ENCODE measurements at places on chromosomes 13 and 19.

DNA sequence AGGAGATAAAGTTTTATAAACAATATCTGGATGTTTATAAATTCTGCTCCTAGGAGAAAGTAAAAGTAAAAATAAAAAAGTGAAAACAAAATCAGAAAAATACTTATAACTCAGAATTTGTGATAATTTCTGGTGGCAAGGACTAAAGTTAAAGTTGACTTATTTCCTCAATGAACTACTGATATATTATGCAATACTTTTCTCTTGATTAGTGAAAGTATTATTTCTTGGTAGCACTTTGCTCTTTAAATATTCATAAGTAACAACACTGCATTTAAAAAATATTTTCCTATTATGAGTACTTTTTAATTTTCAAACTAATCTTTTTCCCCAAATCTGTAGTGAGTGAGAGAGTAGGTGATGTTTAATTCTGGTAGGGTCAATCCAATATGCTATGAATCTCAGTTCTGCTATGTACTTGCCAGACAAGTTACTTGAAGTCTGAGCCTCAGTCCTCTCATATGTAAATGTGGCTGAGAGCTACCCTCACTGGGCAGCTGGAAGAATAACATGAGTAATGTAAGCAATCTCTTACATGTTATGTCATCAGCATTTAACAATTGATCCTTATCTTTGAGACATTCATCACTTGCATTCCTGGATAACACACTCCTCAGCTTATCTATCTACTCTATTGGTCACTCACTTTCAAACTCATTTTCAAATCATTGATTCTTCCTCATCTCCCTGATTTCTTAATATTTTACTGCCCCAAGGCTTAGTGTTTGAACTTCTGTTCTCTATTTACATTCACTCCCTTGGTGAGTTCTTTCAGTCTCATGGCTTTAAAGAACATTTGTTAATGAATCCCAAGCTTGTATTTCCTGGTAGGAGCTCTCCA, 239.0 kb downstream of the RGCC start:
- no peak for DNase-seq

- peak; percentile 71 for DNase-seq
These were observed 41.7 kb upstream of the CEACAM20 start for GRCh38 chr19:44570984-44571684.

DNA sequence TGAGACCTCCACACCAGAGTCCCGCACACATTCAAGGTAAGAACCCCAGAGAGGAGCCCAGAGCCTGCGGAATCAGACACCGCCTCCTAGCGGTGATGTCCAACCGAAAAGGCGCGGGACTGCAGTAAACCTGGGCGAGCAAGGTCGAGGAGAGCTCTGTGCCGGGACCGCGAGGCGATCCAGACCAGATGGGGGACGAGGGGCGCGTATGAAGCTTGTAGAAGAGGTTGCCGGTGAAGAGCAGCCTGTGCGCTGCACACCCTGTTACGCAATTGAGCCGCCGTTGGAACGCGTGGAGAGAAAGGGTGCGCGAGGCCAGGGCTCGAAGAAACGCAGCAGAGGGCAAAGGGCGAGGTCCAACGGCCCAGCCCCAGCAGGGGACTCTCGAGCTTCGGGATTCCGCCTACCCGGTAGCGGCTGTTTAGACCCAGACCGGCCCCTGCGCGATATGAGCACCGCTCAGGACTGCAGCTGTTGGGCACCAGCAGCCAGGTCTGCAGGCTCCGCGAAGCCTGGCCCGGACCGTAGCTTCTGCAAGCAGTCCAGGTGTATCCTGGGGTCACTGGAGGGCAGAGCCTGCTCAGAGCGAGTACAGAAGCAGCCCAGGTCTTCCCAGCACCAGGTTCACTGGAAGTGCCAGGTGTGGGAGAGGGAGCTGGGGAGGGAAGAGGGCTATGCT, 65.9 kb upstream of the ZNF599 start:
- DNase-seq, result no peak

GRCh38 chr13:83009987-83010386, 872.3 kb downstream of the SLITRK1 start:
- no peak for DNase-seq

- no peak for DNase-seq
These were observed 10.5 kb downstream of the NAXD start for GRCh38 chr13:110625771-110626321.

GRCh38 chr19:30672926-30673325, 300.7 kb downstream of the ZNF536 start:
- no peak for DNase-seq

GRCh38 chr19:43784981-43785808, 4.4 kb upstream of the KCNN4 start:
- peak; percentile 85 for DNase-seq

DNA sequence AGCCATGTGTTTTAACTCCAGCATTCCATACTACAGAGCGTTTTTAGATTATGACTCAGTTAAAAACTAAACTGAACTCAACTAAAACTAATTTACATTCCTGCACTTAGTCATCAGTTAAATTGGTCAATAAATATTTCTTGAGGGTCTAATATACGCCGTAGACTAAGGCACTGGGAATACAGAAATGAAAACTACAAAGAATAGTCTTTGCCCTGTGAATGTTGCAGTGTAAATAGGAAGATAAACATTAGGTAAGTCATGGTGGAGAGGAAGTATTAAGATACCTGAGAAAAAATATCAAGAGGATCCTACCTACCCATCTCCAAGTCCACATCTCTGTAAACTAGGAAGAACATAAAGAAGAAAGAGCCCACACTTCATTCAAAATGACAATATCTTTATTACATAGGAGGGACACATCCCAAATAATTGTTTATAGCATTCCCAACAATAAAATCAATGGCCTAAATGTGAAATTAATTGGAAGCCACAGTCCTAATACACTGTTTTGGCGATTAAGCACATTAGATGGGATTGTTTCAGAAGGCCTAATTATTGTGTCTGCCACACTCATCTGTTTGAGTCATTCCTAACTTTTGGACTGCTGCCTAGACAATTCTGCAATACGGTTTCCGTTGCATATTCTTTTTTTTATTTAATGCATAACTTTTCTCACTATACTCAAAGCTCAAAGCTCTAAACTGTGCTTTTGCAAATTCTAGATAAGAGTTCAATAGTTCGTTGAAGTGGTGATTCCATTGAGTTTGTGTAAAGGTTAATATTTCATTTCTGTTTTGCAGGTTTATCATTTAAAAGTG, 52.9 kb downstream of the MBNL2 start:
- no peak for DNase-seq

- peak; percentile 79 for DNase-seq
These were observed 884 bp upstream of the CBY2 start for GRCh38 chr13:45700971-45701900.

DNA sequence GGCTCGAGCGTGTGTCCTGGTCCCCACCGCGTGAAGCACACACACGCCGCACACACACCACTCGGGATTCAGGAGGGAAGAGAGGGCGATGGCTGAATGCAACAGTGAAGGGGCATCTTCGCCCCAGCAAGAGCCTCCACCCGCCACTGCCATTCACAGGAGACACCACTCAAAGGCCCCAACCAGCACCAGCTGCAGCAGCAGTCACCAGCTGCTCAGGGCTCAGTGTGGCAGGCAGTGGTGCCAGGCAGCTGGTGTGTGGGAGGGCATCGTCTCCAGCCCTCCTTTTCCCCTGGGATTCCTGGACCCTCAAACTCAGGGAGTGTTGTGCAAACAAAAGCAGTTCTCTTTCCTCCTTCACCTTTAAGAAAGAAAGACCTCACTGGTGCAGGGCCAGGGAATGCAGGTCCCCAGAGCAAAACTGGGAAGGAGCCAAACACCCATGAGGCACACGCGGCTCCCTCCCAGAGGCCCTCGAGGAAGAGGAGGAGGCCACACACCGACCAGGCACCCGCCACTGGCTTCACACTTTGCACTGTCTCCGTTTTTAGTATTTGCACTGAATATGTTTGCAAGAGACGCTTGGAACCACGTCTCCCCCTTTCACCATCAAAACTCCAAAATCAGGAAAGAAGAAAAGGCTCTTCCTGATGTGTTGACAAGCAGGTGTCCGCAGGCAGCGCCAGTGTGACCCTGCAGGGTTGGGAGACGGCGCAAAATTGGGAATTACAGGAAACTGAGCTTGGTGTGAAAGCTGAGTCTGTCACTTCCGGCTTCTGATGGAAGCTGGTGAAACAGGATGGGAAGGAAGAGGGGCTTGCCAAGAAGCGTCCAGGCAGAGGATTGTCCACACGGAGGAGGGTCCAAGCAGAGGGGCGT, 26.4 kb upstream of the F7 start:
- DNase-seq, result no peak

DNA sequence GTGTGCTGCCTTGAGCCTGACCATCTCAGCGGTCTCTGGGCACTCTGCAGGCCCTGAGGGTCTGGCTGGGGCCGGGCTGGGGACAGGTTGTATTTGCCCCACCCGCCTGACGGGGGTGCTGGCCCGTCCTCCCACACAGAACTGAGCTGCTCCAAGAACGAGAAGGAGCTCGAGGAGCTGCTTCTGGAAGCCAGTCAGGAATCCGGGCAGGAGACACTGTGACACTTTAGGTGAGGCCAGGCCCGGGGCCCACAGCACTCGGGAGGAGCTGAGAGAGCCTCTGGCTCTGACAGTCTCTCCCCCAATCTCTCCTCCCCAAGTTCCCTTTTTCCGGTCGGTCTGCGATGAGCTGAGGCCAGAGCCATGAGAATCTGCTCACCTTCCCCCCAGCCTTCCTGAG, 14.5 kb downstream of the NKPD1 start:
- DNase-seq, result no peak

DNA sequence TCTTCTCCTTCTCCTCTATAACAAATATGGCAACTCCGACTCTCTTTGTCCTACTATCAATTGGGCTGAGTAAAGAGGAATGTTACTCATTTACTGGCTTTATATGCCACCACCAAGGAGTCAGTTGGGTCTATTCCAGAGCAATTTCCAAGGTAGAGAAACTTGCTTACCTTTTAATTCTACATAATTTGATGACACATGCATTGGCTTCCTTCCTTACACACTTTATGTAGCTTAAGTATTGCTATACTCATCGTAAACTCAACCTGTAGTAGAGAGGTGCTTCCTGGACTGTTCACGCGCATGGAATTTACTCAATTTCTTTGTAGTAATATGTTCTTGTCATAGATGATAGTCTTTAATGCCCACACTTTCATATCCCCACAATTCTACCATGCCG, 160.7 kb downstream of the LMO7 start:
- DNase-seq, result no peak

DNA sequence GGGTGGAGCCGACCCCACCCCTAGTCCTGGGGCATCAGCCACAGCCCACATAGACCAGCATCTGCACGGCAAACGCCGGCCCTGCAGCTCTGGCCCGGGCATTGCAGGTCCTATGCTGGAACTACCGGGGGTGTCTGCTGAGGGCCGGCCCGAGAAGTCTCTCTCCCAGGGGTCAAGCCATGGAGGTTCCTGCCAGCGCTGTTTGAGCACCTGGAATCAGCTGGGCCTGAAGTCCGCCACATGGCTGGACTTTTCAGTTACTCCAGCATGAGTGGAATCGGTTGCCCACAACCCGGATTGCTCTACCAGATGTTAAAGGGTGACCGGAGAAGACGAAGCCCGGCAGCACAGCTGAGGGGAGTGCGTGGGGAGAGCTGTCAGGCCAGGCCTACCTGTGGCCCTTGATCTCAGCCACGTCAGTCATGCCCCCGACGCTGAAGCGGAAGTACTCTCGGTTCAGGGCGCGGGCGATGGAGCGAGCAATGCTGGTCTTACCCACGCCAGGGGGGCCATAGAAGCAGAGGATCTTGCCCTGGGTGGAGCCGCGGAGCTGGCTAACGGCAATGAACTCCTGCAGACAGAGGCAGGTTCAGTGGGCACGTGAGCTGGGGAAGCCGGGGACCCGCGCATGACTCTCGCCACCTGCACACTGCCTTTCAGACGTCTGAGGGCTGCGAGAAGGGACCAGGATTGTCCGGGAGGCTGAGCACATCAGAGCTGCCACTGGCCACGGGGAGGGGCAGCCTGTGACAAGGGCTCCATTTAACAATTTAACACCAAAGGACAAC, 8.7 kb downstream of the RPL36 start:
- DNase-seq, result no peak

DNA sequence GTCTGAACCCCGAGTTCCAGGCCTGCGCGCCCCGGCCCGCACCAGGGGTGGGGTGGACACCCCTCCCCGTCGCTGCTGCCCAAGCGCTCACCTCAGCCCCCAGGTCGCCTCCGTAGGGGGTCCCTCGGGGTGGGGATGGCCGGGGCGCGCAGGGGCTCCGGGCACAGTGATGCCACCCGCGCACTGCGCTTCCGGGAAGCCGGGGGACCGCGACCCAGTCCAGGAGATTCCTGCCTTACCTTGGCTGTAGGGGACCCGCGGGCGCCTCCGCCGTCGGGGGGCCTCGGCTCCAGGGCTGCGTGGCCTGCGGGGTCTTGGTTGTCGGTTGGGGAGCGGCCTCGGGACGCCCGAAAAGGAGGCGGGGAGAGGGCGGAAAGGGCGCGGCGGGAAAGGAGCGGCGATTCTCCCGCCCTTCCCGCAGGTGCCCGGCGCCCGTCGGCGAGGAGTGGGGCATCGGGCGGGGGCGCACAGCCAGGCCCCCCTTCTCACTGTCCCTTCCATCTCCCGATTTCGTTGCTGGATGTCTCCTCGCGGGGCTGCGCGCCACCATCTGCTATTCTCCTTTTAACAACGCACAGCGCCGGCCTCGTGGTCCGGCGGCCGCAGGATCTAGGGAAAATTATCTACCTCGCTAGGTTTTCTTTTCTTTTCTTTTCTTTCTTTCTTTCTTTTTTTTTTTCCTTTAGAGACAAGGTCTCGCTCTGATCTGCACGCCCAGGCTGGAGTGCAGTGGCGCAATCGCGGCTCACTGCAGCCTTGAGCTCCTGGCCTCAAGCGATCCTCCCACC, at the start of gene KEAP1:
Gene KEAP1 (minus strand): TSS at position 355 of the 788 bp plus-strand sequence. CDS start 3,323 bp downstream, outside the sequence.
- peak; percentile 59 for DNase-seq

- DNase-seq, result peak; percentile 39
These were observed 10.0 kb downstream of the CAMSAP3 start for GRCh38 chr19:7605490-7606222.

DNA sequence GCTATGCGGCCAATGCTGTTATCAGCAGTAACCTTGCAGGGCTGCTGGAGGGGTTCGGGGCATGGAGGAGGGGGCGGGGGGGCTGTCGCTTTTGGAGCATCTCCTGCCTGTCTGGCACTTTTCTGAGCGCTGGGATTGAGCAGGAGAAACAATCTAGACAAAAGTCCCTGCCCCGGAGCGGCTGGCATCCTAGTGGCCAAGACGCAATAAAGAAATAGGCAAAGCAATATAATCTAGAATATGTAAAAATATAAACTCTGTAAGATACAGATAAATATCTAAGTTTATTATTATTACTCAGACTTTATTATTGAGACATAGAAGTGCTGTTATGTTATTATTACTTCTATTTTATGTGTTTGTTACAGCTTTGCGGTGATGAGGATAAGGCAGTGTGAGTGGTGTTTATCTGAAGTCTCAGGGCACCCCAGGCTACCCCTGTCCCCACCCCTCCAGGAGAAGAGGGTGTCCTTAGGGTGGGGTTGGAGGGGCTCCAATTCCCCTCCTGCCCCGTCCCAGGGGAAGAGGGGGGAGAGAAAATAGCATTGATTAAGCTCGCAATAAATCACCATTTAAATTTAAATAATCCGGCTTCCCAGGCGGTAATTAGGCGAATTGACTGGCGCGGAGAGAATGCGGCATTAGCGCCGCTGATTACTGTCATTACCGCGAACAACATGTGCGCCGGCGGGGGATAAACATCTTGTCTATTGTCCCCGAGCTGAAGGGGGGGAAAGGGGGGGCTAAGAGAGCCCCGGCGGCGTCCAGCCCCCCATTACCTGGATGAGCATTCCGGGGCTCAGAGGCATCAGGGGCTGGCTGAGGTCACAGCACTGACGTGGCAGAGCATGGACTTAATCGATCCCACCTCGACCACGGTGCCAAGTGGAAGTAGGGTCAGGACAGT, 3.2 kb downstream of the NPAS1 start:
- DNase-seq, result no peak
